ENCODE measurements at places on chromosomes 7 and 10.
A peak's percentile ranks its signal among the peaks of the same experiment; 100 is the strongest.

GRCh38 chr10:1629326-1630198 lies 107.8 kb downstream of the ADARB2 start:
- DNase-seq, result no peak

GRCh38 chr10:74728225-74728624 lies 98.2 kb upstream of the KAT6B start:
- DNase-seq, result no peak

DNA sequence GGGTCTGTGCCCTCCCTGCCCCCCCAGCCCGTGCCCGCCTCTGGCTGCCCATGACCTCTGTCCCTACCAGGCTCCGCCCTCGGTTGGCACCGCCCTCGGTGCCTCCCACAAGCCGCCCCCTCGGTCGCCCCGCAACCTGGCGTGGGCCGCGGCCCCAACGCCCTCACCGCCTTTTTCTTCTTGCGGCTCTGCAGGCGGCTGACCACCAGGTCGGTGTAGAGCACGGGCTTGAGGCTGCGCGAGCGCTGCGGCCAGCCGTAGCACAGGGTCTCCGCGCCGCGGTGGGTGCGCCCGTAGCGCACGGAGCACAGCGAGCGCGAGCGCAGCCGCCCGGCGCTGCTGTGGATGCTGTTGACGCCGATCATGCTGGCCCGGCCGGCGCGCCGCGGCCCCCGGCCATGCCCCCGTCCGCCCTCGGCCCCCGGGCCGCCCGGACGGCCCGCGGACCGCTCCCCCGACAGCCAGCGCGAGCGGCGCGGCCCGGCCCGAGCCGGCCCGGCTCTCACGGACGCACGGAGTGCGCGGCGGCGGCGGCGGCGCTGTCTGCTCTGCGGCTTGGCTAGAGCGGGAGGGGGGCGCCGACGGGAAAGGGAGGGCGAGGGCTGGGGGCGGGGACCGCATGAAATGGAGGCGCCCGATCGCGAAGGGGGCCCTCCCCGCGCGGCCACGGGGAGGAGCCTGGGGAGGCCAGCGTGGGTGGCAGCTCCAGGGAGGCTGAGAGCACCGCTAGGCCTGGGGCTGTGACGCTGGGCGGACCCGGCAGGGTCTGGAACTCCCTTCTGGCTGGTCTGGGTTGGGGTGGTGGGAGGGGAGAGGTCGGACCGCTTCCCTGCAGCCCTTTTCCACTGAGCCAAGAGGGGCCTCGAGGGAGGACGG lies 9.6 kb downstream of the PSD start:
- DNase-seq, result peak; percentile 47

GRCh38 chr7:132964876-132965275 lies 117.0 kb downstream of the CHCHD3 start:
- no peak for DNase-seq

DNA sequence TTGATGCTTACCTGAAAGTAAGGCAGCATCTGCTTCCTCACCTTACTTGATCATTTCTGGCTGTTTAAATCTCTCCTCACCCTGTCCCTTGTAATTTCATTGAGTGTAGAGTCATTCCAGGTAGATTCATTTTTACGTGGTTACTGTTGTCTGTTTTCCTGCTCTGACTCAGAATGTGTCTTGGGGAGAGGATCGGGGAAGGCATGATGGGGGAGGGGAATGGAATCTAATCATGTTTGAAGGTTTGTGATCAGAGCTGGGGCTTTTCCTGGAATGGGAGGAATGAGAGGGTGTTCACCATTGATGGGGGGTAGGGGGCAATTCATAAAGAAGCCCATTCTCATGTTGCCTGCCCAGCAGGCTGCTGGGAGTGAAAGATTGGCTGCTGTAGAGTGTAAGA lies 18.7 kb downstream of the SEC24C start:
- no peak for DNase-seq
